ENCODE measurements at places on chromosomes 7 and 10.

GRCh38 chr10:132421847-132422751 is 25.1 kb downstream of the PWWP2B start:
- no peak for DNase-seq

GRCh38 chr7:79137942-79138341 is 315.5 kb downstream of the MAGI2 start:
- no peak for DNase-seq

DNA sequence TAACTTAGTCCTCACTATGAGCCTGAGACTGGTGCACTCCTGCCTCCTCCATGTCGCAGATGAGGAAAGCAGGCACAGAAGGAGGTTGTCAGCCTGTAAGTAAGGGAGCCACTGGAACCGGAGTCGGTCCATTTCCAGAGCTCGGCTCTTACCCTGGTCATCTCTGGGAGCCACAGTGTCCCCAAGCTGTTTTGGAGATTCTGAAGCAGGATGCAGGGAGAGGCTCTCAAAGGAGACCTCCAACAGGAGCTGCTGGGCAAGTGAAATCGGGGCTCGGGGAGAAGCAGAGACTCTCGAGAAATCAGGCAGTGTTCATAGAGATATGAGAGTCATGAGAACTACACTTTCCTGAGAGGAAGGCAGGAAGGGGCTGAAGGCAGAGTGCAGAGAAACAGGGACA is 39.0 kb downstream of the VSTM4 start:
- no peak for DNase-seq

DNA sequence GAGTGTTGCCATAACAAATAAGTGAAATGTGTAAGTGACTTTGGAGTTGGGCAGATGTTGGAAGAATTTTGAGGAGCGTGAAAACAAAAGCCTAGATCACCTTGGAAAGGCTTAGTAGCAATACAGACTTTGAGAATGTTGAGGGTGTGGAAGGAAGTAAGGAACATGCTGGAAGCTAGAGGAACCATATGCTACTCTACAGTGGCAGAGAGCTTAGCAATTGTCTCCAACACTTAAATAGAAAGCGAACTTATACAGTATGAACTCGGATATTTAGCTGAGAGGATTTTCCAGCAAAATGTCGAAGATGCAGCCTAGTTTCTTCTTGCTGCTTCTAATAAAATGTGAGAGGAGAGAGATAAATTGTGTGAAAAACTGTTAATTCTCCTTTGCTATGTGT is 271.2 kb downstream of the ADRA2A start:
- no peak for DNase-seq

- no peak for DNase-seq
Measured at GRCh38 chr10:9175200-9175599, 1120.7 kb downstream of the GATA3 start.

DNA sequence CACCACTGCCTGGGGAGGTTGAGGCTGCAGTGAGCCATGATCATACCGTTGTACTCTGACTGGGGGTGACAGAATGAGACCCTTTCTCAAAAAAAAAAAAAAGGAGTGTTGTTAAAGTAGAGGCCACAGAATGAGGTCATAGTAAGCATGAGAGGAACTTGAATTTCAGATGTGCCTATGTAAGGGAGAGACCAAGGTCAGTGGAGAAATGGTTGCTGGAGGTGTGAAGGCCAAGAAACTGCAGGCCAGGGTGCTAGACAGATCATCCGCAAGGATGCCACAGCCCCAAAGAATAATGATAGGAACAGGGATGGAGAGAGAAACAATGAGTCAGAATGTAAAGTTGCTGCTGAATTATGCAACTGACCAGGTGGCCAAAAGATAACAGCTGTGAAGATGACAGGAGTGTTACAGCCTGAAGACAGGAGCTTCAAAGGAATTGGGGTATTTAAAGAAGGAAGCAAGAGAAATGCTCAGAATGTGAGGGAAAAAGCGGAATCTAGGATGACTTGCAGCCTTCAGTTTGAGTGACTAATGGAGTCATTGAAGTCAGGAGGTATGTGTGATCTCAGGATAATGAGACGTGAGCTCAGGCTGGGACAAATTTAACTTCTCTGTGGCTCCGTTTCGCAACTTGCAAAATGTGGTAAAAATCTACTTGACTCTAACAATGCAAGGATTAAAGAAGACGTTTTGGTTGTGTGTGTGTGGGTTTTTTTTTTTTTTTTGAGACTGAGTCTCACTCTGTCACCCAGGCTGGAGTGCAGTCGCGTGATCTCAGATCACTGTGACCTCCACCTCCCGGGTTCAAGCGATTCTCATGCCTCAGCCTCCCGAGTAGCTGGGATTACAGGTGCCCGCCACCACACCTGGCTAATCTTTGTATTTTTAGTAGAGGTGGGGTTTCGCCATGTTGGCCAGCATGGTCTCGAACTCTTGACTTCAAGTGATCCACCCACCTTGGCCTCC is 22.2 kb downstream of the TYW1B start:
- DNase-seq, result peak; percentile 56

DNA sequence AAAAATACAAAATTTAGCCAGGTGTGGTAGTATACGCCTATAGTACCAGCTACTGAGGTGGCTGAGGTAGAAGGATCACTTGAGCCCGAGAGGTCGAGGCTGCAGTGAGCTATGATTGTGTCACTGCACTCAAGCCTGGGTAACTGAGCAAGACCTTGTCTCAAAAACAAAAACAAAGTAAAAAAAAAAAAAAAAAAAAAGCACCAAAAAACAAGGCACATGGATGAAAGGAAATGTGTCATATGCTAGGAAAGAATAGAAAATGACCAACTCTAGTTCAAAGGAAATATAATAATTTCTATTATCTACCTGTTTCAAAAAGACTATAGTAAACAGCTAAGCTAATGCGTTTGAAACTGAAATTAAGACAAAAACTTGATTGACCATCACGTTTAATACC is 33.8 kb downstream of the UBE2H start:
- no peak for DNase-seq

GRCh38 chr10:54769051-54769450 is 32.0 kb downstream of the PCDH15 start:
- no peak for DNase-seq

DNA sequence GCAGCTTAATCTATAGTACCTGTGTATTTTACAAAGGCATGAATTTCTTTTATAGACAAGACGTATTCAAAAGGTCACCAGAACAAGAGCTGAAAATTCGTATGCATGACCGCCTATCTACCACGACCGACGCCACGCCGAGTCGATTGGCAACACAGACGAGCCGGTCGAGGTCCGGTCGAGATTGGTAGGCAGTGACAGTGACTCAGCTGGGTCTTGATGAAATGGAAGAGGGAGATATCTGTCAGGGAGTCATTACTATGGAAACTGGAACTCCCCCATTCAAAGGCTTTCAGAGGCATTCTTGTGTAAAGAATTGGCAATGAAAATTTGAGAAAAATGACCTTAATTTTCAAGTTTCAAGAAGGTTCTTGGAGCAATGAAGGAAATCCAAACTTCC is 2.1 kb downstream of the ATP5MK start:
- DNase-seq, result peak; percentile 21

DNA sequence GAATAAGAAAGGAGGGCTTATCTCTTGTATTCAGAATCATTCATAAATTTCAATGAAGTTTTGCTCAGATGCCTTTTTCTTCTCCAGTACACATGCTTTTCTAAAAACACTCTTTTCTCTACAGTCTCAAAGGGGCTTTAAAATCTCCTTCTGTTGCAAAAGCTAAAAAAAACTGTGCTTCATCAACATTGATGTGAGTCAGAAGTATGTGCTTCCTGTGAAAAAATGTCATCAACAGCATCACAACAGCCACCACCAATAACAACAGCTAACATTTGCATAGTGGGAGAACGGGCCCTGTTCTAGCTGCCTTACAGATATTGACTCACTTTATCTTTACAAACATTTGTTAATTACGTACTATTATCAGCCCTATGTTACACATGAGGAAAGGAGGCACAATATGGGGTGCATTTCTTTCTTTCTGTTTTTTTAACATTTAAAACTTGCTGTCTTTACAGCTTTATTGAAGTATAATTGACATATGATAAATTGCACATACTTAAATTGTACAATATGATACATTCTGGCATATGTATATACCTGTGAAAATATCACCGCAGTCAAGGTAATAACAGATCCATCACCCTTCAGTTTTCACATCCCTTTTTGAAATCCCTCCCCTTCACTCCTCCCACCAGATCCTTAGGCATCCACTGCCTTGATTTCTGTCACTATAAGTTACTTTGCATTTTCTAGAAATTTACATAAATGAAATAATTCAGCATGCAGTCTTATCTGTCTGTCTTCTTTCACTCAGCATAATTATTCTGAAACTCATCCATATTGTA is 1605.4 kb upstream of the LRRTM3 start:
- peak; percentile 15 for DNase-seq

GRCh38 chr7:117076426-117076943 is 123.2 kb downstream of the ST7 start:
- no peak for DNase-seq

- DNase-seq, result no peak
Measured at GRCh38 chr10:104540181-104540580, 100.9 kb upstream of the SORCS3 start.

DNA sequence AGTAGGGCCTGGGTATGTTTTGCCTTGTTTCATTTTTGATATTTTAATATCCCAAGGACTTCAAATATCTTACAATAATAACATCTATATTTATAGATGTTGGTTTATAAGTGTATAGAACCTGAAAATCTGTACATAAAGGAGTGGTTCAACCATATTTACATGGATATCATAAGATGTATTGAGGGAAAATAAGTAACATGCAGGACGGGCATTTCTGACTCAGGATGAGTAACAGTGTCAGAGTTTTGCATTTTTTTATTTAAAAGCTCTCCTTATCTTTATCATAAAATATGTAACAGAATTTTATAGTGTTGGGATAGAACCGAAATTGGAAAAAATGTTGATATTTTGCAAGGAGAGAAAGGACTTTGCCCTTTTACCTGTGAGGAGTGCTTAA is 1438.7 kb downstream of the REEP3 start:
- DNase-seq, result no peak

- no peak for DNase-seq
Measured at GRCh38 chr7:101580596-101580995, 48.5 kb downstream of the MYL10 start.

- DNase-seq, result no peak
Measured at GRCh38 chr10:28738200-28738599, 60.9 kb downstream of the BAMBI start.

DNA sequence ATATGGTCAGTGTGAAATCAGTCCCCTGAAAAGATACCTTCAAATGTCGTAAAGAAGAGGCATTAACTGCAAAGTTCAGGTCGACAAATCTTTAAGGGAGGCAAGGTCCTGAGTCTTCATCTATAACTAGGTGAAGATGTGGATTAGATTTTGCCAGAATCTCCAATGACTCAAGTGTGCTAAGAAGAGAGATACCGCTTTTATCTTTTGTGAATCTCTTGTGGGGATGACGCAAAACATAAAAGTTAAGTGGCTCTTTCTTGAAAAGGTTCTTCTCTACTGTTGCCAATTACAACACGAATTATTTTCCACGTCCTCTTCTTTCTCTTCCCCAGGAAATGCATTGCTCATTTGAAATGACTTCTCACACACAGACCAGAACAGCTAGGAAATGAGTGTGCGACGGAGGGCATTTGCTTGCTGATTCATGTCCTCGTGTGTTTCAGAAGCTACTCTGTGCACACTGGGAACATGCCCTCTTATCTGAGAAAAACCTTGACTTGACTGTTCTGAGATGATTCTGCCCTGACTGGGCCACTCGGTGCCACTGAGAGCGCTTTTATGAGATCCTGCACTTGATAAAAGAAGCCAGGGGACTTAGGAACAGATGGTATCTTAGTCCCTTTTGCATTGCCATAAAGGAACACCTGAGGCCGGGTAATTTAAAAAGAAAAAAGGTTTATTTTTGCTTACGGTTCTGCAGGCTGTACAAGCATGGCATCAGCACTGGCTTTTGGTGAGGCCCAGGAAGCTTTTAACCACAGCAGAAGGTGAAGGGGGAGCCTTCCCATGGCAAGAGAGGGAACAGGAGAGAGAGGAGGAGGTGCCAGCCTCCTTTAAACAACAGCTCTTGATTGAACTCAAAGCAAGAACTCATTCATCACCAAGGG is 169.5 kb upstream of the PFKP start:
- no peak for DNase-seq

DNA sequence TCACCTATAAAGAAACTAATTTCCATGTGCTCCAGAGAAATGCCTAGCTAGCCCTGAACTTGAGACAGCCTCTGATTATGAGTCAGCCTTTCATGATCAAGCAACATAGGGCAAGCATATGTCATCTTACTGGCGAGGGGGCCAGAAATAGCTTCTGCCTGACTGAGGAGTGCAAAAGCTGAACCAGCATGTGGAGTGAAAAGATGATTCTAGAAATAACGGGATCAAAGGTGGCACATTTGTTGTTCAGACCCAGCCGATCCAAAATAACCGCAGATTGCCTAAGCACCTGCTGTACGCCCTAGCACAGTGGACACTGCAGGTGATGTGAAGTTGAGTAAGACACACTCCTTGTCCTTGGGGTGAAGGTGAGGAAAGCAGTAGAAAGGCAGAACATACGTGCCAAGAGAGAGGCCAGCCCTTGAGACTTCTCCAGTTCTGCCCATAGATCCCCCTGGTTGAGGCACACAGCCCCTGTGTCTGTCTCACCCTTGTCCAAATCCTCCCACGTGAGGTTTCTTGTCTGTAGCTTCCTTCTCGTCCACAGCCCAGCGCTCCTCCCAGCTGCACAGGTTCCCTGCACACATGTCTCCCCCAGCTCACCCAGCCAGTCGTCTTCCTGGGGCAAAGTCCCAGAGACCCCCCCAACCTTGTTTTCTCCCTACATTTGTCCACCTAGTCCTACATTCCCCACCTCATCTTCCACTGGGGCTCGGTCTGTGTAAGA is 2.8 kb upstream of the BCL7B start:
- peak; percentile 76 for DNase-seq

GRCh38 chr7:25759748-25760147 is 392.2 kb upstream of the NFE2L3 start:
- DNase-seq, result no peak

GRCh38 chr10:88256013-88256680 is 327.0 kb downstream of the RNLS start:
- no peak for DNase-seq

GRCh38 chr7:20441991-20442441 is 111.3 kb downstream of the ITGB8 start:
- peak; percentile 16 for DNase-seq

GRCh38 chr7:94041529-94041928 is 37.4 kb upstream of the BET1 start:
- peak; percentile 49 for DNase-seq

- peak; percentile 10 for DNase-seq
Measured at GRCh38 chr7:100034871-100035510, 14.6 kb upstream of the ZSCAN21 start.

DNA sequence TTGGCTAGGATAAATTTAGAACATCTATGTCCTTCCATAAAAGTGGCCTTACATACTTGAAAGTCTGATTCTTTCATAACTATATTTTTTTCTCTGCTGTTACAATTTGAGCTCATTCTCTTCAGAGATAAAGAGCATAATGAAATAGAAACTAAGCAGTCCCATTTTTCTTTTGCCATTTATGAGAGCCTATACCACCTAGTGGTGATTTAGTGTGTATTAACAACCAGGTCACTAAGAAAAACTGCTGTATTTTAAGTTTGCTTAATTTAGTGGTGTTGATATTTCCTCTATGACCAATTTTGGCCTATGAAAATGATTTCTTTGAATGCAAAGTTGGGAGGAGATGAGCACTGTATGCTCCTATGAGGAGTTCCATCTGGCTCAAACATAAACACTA is 88.7 kb upstream of the ZWINT start:
- no peak for DNase-seq

- DNase-seq, result peak; percentile 100
Measured at GRCh38 chr10:72273410-72274212, at the start of gene DDIT4. DDIT4 (plus strand) TSS chr10:72273924; CDS start chr10:72274217, 293 bp downstream.

Measured in astrocyte of the hippocampus (primary cell).